ENCODE measurements at places on chromosomes 7 and 10. TPM values are rescaled to one million over a fixed set of nuclear protein-coding genes. Genes with fewer than 3 reads are reported as not detected.

PDE6C gene
- not detected for total RNA-seq

EZH2 gene
- 28.6 TPM for total RNA-seq

MYO3A gene
- total RNA-seq, result 3.7 TPM

MYO1G gene
- total RNA-seq, result 0.48 TPM

MKI67 gene
- total RNA-seq, result 96.5 TPM

- peak; percentile 62 for DNase-seq
These were observed 10.5 kb upstream of the TTYH3 start for GRCh38 chr7:2621061-2621828.

DNA sequence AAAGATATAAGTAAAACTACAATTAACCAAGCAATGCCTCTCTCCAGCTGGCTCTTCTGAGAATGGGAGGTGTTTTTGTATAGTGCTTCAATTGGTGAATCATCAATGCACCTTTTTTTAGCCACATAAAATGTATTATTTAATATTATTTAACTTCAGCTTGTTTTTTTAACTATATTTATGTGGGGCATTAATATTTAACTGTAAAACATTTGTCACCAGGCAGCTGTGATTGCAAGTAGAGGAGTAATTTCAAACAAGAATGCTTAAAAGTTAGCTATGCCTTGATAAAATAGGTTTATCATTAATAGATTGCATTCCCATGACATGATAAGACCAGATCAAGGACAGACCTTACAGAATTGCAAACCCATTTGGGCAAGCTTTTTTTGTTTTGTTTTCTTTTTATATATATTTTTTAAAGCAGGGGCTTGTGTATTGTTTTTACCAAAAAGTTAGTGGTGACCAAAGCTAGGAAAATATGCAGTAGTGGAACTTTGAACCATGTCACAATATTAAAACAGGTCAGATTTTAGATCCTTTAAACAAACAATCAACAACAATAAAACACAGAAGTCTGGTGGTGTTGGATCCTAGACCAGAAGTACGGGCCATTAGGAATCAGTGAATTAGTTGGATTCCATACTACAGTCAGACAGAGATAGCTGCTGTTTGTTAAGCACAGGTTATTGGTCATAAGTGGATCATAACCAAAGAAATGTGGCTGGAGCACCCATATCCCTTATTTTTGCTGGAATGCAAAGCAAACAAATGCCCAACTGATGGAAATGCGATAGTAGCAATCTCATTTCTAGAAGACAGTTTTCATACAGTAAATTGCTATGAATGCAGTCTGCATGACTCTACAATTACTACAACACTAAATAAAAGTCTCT lies 2.9 kb downstream of the CAV2 start:
- DNase-seq, result no peak

DNA sequence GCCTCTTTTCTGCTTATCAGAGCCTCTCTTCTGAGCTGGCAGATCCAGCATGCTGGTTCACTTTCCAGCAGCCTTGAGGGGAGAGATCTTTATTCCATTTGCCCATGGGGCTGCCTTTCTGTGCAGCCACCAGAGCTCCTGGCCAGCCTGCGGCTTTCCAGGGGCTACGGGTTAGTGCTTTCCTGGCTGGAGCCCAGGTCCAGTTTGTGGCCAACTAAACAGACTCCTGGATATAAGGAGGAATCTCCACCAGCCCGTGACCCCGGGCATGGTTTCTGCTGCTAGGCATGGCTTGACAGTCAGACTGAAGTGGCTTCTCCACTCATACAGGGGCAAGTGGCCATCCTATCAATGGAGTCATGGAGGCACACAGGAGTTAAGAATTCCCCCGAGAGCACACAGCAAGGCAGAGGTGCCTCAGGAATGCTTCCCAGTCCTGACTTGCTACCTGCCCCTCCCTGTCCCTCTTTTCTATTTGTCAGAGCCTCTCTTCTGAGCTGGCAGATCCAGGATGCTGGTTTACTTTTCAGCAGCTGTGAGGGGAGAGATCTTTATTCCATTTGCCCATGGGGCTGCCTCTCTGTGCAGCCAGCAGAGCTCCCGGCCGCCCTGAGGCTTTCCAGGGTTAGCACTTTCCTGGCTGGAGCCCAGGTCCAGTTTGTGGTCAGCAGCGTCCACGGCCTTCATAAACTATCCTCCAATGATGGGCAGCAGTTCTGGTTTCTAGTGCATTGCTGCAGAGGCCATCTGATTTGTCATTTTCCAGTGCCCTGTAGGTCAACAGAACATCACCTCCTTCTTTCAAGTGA lies 35.9 kb downstream of the TSPAN15 start:
- DNase-seq, result no peak

- DNase-seq, result no peak
These were observed 51.2 kb downstream of the VIPR2 start for GRCh38 chr7:159093351-159093971.

All from WTC11 (cell line).